ENCODE measurements at places on chromosomes 7 and 10.

DNA sequence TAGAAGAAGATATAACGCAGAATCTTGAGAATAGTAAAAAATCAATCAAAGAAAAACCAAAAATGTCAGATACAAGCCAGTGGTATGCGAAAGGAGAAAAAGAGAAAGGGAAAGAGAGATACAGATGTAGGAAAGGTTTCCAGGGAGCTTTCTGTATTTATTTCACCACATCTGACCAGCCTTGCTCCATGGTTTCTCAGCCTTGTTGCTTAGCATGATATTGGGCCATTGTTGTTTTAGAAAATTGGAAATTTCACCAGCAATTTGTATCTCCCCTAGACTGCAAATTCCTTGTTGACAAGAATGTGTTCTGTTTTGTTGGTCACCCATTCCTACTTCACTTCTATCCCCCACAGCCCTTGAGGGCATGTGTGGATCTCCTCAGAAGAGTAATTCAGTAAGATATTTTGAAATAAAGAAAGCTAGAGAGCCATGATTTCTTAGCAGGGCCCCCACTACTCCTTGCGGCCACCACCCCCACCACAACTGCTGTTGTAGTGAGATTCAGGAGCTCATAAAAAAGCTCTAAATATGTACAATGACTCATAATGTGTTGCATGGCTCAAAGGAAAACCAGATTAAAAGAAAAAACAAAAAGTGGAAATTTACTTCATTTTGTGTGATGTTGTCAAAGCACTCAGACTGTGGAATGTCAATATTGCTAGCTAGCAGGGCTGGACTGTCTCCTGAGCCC, 138.7 kb downstream of the CHRM2 start:
- DNase-seq = no peak

- no peak for DNase-seq
These were observed at the start of gene TMEM225B for GRCh38 chr7:99597762-99598501. TMEM225B (plus strand) TSS chr7:99598267; CDS start chr7:99604389, 6,122 bp downstream.

DNA sequence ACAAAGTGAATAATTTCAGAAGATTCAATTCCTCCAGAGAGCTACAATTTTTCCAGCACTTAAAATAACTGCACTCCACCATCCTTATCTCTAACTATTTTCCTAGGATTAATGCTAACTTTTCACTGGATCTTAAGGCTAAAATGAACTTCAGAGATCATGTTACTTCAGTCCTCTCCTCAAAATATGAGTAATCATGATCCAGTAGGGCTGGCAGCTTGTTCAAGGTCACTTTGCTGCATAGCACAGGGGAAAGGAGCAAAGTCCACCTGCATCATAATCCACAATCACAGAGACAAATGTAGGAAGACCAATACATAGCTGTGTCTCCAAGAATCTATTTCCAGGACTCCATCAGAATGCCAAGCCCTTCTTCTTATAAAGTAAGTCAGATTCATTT, 150.3 kb downstream of the LRRTM3 start:
- no peak for DNase-seq

GRCh38 chr10:44249490-44249889, 135.4 kb downstream of the CXCL12 start:
- DNase-seq = no peak

- DNase-seq = no peak
These were observed 247.4 kb downstream of the PTEN start for GRCh38 chr10:88110822-88111221.

DNA sequence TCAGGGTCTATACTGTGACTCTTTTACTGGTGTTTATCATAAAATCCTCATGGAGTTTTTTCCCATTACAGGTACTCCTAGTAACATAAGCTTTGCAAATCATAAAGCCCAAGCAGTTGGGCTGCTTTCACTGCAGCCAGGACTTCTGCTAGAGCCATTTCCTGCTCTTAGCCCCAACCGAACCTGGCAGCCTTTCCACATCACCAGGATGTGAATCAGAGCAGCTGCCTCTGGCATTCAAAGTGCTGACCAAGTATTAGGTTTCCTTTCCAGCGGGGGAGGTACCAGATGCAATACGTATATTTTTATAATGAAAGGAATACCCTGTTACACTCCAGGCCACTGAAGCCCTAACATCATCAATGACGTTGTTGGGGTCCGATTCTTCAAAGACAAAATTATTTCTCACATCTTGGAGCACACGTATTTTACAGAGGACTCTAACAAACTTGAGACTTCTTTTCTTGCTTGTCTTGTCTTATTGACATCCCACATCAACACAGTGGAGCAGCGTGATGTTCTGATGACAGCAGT, 3.6 kb upstream of the HTR5A start:
- no peak for DNase-seq

- no peak for DNase-seq
These were observed 130.1 kb upstream of the ZEB1 start for GRCh38 chr10:31188792-31189406.

DNA sequence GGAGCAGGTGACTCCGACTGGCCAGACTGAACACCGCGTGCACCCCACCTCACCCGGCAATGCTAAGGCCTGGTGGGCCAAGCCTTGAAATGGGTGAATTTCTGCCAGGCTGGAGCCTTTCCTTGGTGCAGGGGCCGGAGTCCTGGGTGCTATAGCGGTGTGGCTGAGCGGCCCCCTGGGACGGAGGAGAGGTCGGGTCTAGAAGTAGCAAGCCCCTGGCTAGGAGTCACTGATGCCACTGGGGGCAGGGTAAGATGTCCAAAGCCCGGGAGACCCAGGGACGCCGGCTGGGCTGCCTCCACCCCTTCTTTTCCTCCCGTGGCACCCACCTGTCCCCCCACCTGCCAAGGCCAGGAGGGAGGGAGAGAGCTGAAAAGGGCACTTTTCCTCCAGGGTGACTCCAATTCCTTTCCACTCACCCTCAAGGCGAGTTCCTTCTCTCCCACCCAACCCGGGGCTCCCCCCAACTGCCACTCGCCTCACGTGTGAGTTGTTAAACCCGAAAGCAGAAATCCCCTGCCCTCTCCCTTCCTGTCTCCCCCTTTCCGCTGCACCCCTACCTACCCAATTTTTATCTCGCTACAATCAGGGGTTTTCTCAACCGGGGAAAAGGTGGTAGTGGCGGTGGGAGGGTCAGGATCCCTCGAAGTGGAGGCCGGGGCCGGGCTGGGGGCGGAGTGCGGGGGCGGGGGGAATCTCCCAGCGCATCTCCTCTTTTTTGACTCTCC, 6.0 kb upstream of the GATA3 start:
- DNase-seq = peak; percentile 49

GRCh38 chr10:77518241-77518909, 119.2 kb downstream of the KCNMA1 start:
- no peak for DNase-seq

- DNase-seq = no peak
These were observed 20.8 kb downstream of the GRM3 start for GRCh38 chr7:86664486-86664885.

- DNase-seq = peak; percentile 68
These were observed at the start of gene SRGN for GRCh38 chr10:69087590-69088470. SRGN (plus strand) TSS chr10:69088103; CDS start chr10:69088158, 55 bp downstream.

- DNase-seq = no peak
These were observed 115.9 kb upstream of the ADAM12 start for GRCh38 chr10:126504063-126504760.

- no peak for DNase-seq
These were observed 18.0 kb downstream of the CHST15 start for GRCh38 chr10:124075231-124075955.

DNA sequence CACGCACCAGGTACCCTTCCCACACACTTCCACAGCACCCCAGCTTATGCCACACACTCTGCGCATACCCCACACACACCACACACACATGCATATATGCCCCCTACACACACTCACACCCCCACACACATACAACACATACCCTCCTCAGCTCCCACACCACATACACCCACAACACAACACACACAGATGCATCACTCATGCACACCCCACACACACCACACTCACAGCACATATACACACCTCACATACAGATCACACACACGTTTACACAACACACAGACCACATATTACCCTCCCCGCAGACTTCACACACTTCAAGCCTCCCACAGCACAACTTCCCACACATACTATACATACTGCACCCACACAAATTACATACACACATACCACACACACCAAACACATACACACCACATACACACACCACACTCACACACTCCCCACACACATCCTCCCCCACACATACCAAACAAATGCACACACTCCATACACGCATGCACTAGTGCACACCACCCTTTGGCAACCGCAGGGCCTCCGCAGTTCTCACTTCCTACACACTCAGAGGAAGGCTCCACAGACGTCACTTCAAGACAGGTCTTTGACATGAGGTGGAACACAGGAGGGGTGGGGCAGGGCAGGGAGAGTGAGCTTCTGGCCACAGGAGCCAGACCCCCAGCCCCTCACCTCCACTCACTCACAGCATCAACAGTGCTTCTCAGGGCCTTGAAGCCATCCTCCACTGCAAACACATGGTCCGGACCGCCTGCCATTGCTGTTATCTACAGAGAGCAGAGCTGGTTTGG, 18.5 kb upstream of the ANTXRL start:
- DNase-seq = peak; percentile 64

DNA sequence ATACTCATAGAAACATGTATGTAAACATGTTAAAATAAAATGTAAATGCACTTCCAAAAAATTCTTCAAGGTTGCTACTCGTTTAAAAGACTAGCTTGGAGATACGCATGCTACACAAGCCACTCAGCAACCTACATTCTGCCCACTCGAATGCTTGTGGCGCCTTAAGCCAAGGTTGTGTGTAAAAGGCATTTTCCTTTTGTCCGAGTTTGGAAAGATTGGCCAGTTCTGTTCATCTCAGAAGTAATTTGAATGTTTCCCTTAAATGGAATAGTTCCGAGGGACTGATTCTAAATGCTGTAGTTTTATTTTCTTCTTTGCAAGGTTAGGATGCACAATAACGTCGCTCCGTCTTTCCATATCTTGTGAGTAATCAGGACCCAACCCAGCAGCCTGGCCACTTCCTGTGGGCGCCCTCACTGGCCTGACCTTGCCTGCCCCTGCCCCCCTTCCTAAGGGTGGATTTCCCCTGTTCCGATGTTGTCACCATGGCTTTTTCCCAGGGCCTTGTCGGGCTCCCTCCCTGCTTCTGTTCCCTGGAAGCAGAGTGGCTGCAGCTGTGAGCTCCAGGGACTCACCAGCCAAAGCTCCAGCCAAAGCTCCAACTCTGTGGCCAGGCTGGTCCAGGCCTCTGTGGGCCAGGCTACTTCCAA, 70.6 kb downstream of the PTPRE start:
- no peak for DNase-seq

GRCh38 chr7:37234928-37235327, 213.7 kb downstream of the ELMO1 start:
- no peak for DNase-seq

- peak; percentile 17 for DNase-seq
These were observed 605 bp downstream of the SUFU start for GRCh38 chr10:102504179-102504975.

- DNase-seq = no peak
These were observed 134.4 kb downstream of the ZMIZ1 start for GRCh38 chr10:79203014-79203644.

GRCh38 chr7:122556873-122557542, 141.9 kb downstream of the RNF133 start:
- no peak for DNase-seq

- no peak for DNase-seq
These were observed 194.9 kb upstream of the CDCA7L start for GRCh38 chr7:22140578-22140977.

DNA sequence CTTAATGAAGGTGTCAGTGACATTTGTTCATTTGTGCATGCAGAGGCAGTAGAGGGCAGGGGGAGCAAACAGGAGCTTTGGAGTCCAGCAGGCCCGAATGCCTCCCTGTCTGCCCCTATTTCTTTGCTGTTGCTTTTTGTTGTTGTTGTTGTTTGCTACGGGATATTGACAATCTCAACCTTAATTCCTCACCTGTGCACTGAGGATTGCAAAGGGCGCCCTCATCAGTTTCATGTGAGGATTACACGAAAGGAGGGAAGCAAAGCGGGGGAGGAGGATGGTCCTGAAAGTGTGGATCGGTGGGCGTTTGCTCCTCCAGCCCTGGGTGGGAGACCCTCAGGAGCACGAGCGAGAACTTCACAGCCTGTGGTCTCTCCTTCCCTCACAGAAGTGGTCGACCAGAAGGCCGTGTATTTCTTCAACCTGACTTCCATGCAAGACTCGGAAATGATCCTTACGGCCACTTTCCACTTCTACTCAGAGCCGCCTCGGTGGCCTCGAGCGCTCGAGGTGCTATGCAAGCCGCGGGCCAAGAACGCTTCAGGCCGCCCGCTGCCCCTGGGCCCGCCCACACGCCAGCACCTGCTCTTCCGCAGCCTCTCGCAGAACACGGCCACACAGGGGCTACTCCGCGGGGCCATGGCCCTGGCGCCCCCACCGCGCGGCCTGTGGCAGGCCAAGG, 9.6 kb downstream of the GDF10 start:
- DNase-seq = no peak

Measured in activated CD4-positive, alpha-beta T cell treated with anti-CD3 and anti-CD28 coated beads, Interleukin-2, amount 50 U/mL, for 4 hours (primary cell).